Germinal center (tissue), 1 donor: ENCODE measurements at places on chromosomes 7 and 10.

GRCh38 chr7:108278776-108279175, 148.6 kb upstream of the LAMB4 start:
- DNase-seq: no peak

DNA sequence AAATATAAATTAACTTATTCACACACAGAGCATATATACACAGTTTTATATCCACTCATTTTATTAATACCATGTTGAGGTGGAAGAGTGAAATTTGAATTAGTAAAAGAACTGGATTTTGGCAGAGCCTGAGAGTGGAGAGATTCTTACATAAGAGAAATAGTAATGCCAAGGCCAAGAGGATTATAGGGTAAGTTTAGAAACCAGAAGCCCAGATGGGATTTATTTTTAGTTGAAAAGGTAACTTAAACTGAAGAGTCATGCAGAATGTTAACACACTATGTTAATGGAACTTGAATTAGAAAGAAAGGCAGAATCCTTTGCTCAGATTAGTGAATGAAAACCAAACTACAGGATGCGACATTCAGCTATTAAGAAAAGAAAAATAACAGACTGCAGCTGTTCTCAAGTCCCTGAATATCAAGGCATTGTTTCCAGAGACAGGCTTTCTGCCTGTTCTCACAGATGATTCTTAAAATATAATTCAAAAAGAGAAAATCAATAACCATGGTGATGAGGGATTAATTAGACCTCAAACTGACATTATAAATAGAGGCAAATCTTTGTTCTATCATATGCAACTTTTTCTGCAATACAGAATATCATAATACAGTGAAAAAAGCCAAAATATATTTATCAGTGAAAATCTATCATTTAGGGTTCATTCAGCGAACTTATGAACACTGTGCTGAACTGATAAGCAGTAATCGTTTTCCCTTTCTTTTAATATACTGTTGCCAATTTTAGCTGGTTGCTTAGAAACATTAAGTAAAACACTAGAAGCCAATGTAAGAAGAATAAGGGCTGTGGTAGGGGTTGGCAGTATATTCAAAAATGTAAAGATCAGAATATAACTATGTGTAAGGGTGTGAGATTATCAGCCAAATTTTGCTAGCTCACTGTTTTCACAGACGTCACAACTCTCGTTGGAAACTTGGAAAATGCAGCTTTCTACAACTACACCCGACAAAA, 34.4 kb downstream of the HECTD2 start:
- DNase-seq: no peak

GRCh38 chr7:80313067-80313626, 178.5 kb downstream of the GNAI1 start:
- DNase-seq: no peak

GRCh38 chr7:157136372-157136771, 2.4 kb upstream of the UBE3C start:
- no peak for DNase-seq

- no peak for DNase-seq
These were observed 13.4 kb downstream of the P4HA1 start for GRCh38 chr10:73083221-73083620.

DNA sequence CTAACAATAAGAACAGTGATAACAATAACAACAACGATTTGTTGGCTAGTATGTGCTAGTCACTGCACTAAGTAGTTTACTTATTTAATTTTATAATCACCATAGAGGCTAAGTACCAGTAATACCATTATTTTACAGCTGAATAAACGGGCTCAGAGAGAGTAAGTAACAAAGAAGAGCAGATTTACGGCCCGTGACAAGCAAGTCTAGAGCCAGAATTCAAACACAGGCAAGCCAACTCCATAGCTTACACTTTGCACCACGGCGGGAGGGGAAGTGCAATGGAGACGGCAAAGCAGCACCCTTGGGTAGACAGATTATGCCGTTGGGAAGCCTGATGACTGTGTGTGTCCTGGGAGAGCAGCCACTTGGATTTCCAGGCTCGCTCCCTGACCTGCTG, 1.2 kb upstream of the OR6V1 start:
- no peak for DNase-seq

DNA sequence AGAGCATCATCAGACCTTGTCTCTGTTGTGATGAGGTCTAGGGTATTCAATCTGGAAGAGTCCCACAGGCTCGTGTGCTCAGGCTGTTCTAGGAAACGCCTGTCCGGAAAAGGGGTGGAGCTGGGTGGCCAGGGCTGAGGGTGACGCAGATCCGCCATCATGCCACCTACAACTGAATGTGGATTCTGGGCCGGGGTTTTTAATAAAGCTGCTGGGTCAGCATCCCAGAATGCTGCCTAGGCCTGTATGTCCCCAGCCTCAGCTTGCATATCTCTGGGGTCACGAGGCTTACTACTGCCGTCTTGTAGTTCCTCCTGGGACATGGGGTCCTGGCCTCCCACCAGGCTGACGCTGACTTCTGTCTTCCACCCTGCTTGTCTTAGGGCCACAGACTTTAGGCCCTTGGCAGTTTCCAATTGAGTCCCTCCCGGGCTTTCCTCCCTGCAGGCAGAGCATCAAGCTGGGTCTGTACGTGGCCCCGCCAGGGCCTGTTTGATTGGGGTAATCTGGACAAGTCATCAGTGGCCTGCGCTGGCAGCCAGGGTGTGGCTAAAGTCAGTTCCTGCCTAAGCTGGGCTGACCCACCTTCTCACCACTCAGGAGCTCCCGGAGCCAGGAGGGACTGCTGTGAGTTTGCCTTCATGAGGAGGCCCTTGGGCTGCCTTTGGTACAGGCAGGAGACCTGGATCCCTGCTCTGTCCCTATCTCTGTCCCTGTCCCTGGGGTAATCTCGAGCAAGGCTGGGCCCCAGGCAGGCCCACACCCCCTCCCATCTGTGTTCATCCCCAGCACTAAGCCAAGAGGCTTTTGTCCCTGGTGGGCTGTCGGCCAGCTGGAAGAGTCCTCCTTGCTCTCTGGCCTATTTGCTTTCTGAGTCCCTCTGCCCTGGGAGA, 79.9 kb downstream of the ZMIZ1 start:
- DNase-seq: no peak

GRCh38 chr10:12416344-12417050, 67.2 kb downstream of the CAMK1D start:
- no peak for DNase-seq

DNA sequence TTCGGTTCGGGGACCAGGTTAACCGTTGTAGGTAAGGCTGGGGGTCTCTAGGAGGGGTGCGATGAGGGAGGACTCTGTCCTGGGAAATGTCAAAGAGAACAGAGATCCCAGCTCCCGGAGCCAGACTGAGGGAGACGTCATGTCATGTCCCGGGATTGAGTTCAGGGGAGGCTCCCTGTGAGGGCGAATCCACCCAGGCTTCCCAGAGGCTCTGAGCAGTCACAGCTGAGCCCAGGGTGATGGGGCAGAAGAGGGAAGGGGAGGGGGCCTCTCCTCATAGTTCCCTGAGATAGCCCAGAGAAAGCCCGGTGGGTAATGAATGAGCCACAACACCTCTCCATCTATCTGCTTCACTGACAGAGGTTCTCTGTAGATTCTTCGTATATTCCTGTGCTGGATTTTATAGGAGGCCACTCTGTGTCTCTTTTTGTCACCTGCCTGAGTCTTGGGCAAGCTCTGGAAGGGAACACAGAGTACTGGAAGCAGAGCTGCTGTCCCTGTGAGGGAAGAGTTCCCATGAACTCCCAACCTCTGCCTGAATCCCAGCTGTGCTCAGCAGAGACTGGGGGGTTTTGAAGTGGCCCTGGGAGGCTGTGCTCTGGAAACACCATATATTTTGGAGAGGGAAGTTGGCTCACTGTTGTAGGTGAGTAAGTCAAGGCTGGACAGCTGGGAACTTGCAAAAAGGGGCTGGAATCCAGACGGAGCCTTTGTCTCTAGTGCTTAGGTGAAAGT, 16.4 kb downstream of the PRSS2 start:
- no peak for DNase-seq

GRCh38 chr7:131112431-131112830, 215.2 kb upstream of the MKLN1 start:
- no peak for DNase-seq

DNA sequence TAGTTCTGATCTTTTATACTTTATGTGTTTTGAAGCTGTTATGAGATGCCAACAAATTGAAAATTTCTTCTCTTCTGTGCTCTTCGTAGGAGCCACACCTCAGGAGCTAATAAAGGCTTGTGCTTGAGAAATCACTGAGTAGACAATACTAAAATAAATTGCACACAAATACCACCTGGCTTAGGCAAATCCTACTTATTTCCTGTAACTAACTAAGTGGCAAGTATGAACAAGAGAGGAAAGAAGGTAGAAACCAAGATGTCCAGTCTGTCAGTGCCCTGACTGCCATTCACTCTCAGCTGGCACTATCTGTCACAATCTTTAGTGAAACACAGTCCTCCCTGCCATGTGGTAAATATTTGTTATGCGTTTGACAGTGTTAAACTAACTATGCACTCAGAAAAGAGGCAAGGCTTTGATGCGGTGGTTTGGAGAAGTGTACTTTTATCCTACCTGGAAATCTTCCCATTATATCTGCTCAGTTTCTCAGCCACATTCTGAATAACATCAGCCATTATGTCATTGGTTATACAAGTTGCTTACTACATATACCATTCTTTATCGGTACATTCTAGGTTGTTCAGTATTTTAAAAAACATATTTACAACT, 293.4 kb upstream of the VWC2 start:
- no peak for DNase-seq

DNA sequence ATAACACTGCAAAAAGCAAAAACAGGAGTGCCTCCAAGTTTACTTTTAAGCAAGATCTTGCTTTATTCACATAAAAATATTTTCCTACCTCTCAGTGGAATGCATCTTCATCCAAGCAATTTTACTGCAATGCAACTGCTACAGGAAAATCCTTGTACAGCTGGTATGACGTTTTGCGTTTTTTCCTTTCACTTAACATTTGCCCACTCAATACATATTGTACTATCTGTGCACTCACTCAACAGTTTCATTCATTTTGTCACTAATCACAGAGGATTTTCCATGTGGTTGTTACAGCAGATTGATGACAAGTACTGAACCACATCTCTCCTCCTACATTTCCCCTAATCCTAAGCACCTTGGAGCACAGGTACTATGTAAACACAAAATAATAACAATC, 222.0 kb upstream of the IMMP2L start:
- DNase-seq: no peak

- no peak for DNase-seq
These were observed at the start of gene C10orf95 for GRCh38 chr10:102451105-102451969. TSS of gene C10orf95 (minus strand) at chr10:102451543. CDS start at chr10:102451093, 450 bp downstream.

DNA sequence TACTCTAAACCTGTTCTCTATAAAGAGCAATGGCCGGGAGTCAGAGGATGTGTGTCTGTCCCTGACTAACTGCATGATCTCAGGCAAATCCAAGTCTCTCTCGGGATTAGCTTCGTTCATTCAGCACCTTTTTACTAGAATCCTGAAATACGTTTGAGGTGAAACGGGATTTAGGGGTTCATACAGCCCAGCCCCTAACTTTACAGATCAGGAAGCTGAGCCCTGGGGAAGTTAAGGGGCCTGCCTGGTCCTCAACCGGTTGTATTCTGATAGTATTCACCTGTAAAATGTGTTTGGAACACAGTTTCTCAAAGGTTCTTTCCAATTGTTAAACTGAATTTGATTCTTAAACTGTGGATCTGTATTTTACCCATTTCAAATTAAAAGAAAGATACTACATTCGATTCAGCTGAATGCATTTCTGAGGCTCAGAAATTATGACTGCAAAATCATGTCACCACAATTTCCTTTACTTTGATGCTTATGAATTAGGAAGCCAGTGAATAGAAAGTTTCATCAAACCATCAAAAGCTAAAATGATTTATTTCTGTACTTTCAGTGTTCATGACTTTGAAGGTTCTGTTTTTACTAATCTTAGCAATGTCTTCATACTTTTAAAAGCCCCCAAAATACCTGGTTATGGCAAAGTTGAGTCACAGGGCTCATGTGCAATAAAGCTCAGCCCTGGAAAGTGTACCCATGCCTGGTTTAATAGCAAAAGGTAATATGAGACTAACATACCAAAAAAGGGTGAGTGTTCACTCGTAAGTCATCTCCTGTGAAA, 28.9 kb upstream of the EZH2 start:
- no peak for DNase-seq

- DNase-seq: no peak
These were observed 270.7 kb downstream of the SEMA3D start for GRCh38 chr7:84916161-84916560.

- DNase-seq: no peak
These were observed 20.4 kb downstream of the CCDC71L start for GRCh38 chr7:106640368-106641141.

- peak; percentile 7 for DNase-seq
These were observed 142.8 kb downstream of the LSM5 start for GRCh38 chr7:32347244-32347828.

- DNase-seq: no peak
These were observed 92.4 kb upstream of the TMEM72 start for GRCh38 chr10:44818701-44819127.

DNA sequence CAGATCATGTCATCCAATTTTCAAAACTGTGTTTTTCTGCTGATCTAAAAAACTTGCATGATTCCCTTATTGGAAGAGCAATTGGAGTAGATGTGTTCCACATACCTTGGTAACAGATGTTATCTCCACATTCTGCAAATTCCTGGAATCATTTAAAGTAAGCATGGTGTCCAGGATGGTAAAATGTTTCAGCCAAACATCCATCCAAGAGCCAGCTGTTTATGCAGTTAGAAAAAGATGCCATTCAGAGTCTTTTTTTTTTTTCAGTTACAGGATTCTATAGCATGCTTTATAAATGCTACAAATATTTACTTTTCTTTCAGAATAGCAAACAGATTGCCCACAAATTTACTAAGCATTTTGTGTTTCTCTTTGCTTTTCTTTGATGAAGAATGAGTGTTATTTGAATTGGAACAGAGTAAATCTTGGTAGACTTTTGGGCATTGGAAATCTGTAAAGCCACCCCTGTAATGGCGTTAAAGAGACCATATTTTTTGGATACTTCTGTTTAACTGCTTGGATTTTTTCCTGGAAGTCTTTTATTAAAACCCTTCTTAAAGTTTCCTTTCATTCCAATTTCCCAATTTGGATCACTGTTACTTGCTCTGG, 149.8 kb downstream of the GNAT3 start:
- DNase-seq: no peak

DNA sequence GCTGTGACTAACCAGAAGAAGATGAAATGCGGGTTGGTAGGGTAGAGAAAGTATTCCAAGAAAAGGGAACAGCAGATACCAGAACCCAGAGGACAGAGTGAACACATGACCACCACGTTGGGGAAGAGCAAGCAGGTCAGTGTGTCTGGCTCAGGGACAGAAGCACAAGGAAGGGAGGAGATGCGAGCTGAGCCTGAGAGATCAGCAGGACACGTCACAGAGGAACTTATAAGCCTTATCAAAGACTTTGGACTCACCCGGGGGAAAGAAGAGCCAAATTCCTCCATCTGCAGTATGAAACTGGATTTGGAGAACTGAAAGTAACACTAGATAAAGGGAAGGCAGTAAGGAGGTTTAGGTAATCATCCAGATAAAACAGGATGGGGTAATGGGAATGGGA, 232.1 kb upstream of the NPVF start:
- no peak for DNase-seq

DNA sequence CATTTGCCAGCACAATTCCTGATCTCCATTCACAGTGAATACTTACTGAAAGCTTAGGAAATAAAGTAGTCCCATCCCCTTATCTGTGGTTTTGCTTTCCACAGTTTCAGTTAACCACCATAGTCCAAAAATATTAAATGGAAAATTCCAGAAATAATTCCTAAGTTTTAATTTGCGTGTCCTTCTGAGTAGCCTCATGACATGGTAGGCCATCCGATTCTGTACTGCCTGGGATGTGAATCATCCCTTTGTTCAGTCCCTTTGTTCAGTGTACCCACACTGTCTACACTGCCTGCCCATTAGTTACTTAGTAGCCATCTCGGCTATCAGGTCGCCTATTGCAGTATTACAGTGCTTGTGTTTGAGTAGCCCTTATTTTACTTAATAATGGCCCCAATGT, 14.2 kb downstream of the RAB11FIP2 start:
- DNase-seq: no peak
